Muscle of back (tissue), 13 donors: ENCODE measurements at places on chromosomes 5 and 9.

GRCh38 chr5:168360521-168361285, 69.3 kb downstream of the WWC1 start:
- DNase-seq: no peak

DNA sequence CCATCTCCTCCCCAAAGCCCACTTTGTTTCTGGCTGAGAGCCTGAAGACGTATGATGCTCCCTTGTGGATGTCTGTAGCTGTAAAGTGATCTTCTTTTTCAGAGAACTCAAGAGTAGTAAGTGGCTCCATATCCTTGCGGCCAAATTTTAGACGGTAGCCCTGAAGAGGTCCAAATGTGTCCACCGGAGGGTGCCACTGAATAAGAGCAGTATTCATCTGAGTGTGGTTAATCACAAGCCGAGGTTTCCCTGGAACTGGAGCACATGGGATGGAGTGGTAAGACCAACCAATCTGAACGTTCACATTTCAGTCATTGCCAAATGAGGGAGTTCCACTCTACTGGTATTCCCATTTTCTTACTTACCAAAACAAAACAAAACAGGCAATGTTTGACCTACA, 686.5 kb upstream of the DMAC1 start:
- DNase-seq: no peak

DNA sequence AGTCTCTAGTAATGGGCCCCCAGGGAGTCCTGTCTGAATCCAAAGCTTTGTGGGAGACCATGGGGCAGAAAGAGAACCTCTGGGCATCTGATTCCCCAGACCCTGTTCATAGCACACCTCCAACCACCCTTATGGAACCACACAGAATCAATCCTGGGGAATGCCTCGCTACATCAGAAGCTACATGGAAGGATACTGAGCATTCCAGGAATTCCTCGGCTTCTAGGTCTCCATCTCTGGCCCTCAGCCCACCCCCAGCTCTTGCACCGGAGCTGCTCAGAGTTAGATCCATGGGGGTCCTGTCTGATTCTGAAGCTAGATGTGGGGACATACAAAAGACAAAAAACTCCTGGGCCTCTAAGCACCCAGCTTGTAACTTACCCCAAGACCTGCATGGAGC, 28.4 kb downstream of the VCP start:
- DNase-seq: no peak

GRCh38 chr9:76677481-76678055, 86.7 kb upstream of the PCA3 start:
- DNase-seq: peak; percentile 45

GRCh38 chr5:124901081-124901480, 154.6 kb upstream of the ZNF608 start:
- DNase-seq: no peak

GRCh38 chr9:17624571-17624970, 45.7 kb downstream of the SH3GL2 start:
- DNase-seq: no peak

DNA sequence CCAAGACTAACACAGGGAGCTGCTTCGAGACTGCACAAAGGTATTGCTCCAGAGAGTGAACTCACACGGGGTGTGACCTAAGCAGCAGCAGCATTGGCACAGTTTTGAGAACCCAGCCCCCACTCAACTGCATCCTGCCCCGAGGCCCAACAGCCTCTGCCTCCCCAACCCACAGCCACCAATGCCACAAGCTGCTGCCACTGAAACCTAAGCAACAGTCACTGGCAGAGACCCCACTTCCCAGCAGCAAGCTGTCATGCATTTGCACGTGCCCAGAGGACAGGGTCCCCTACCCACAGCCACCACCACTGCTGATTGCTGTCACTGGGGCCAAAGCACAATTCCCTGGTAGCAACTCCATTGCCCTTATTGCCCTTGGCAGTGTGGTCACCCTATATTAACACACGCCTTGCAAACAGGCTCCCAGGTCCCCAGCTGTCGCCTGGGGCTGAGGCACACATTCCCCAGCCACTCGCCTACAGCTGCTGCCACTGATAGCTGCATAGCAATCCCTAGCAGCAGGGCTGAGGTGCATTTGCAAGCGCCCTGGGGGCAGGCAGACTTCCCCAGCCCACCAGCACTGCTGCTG, 141.0 kb downstream of the AGTPBP1 start:
- DNase-seq: no peak

GRCh38 chr5:163915481-163915961, 410.1 kb downstream of the MAT2B start:
- DNase-seq: no peak

DNA sequence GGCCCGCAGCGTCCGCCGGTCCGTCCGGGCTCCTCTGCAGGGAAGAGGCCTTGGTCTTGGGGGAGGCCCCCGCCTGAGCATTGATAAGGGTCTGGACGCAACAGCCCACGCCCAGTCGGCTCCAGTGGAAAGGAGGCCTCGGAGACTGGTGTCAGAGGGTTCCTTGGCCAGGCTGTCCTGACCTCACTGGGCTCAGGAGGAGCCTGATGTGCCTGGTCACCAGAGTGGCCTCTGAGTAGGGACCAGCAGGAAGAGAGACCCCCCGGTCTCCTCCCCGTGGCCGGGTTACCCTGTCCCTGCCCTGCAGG, 13.2 kb downstream of the LMX1B start:
- DNase-seq: no peak

DNA sequence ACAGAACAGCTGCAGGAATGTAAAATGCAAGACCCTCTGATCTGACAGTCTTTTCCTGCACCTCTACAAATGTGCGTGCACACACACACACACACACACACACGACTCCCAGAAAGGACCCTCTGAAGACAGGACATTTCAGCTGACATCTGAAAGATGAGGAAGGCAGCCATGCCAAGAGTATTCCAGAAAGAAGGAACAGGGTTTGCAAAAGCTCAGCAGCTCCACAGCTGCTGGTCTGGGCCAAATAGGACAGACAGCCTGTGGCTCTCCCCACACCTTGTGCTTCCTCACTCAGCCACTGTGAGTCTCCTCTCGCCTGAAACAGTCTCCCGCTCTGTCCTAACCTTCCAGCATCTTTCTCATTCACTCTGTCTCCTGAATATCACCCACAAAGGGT, 189.0 kb downstream of the PALM2AKAP2 start:
- DNase-seq: peak; percentile 56

DNA sequence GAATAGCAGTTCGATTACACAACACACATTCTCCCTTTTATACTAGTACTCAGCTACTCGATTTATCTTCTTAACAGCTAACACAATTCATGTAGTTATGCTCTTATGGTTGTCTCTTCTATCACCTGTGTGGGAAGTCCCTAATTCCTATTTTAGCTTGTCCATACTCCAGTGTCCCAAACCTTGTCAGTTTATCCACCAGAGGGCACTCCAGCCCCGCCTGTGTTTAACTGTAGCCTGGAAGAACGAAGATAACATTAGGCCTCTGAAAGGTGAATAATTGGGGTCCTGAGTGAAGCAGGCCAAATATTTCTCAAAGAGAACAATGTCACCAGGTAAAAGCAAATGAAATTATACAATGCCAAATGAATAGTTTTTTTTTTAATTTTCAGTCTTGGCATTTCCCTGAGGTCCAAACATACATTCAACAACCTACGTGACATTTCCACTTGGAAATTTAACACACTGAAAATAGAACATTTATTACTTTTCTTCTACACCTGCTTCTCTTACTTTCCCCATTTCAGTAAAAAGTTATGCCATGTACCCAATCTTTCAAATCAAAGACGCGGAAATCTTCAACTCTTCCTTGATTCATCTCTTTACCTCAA, 560.7 kb downstream of the HTR1A start:
- DNase-seq: peak; percentile 12

DNA sequence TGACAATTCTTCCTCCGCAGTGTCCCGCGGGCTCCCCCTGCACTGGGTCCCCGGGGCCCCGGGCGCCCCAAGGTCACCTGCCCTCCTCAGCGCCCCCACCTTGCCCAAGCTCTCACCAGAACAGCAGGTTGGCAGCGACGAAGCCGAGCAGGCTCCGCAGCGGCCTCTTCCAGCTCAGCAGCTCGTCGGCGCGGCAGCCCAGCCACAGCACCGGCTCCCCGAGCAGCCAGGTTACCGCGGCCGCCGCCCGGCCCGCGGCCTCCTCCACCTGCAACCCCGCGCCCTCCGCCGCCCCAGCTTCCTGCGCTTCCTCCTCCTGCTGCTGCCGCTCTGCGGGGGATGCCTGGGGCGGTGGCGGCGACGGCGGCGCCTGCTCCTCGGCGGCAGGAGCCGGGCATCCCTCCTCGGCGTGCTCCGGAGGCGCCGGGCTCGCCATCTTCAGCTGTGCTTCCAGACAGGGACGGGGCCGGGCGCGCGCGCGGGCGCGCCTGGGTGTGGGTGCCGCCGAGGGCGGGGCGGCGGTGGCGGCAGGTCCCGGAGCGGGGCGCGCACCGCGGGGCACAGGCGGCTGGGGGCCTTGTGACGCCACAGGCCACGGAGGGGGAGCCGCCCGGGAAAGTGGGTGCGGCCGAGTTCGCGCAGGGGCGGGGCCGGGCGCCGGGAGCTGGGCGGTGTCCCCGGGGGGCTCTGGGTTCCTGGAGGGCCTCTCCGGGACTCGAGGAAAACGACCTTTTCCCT, at the start of gene RETREG1:
Gene RETREG1, minus strand, starts transcription at position 462 of the 738 bp plus-strand sequence. Its CDS starts 26 bp downstream, at position 436.
- DNase-seq: peak; percentile 15

GRCh38 chr9:79572608-79573411, 1.0 kb downstream of the TLE4 start:
- peak; percentile 59 for DNase-seq

DNA sequence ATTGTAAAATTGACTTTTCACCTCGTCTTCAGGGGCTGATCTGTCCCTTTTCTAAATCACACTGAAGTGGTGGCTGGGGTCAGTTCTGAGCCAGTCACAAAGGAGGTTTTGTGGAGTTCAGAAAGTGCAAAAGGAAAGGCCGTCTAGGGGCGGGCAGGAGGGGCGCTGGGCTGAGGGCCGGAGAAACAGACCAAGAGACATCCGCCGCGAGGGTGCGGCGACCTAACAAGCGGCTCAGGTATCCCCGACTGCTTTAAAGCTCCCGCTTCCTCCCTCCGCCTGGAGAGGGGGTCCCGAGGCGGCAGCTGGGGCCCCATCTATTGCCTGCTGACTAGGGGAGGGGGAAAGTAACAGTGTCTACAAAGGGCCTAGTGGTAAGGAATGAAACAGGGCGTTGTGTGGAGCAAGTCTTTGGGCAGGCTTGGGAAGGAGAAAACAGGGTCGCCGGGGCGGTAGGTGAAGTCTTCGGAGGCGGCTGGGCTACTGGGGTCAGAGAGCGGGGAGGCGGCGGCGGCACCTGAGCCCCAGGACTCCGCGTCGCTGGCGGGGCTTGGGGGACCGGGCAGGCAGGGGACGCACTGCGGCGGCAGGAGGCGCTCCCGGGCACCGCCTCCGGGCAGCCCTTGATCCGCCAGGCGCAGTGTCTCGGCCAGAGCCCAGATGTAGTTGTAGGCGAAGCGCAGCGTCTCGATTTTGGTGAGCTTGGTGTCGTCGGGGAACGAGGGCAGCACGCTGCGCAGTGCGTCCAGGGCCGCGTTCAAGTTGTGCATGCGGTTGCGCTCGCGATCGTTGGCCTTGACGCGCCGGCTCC, 950 bp downstream of the NEUROG1 start:
- DNase-seq: no peak

DNA sequence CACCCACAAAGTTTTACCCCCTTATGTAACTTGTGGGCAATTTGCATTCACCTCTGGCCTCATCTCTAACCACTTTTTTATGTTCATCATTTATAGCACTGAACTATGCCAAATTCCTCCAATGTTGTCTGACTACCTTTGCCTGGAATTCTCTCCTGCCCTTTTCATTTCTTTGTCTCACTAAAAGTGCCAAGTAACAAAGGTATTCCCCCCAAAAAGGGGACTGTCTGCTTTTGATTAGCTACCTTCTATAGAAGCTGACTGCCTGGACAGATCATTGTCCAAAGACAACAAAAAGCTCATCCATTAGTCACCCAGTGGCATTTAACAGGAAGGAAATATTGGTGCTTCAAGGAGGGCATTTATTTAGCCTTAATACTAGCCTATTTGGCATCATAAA, 189.9 kb upstream of the VCAN start:
- DNase-seq: no peak

- DNase-seq: no peak
Observed at GRCh38 chr5:135153661-135154060, 119.6 kb upstream of the PITX1 start.

DNA sequence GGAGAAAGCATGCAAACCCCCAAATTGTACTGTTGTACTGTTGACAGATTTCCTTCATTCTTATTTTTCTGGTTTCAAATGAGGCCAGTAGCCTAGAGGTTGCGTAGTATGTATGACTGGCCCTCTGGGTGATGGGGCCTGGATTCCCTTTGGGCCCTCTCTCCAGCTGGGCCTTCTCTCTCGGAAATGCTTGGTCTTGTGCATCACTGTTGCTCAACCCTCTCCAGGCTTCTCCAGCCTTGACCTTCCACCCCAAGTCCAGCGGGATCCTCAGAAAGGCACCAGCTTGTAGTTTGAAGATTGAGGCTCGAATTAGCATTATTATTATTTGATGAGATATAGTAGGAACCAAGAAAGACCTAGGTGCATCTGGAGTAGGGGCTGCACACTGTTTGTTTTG, 87.0 kb downstream of the ANGPTL2 start:
- DNase-seq: no peak

- no peak for DNase-seq
Observed at GRCh38 chr5:96227957-96228356, 205.1 kb downstream of the PCSK1 start.

GRCh38 chr5:174119468-174119881, 74.0 kb downstream of the NSG2 start:
- DNase-seq: peak; percentile 32

GRCh38 chr9:69058101-69058500, 22.5 kb downstream of the FXN start:
- no peak for DNase-seq

- DNase-seq: no peak
Observed at GRCh38 chr9:88628114-88628513, 93.1 kb downstream of the NXNL2 start.

- DNase-seq: no peak
Observed at GRCh38 chr9:130963337-130963908, 24.4 kb upstream of the FIBCD1 start.

DNA sequence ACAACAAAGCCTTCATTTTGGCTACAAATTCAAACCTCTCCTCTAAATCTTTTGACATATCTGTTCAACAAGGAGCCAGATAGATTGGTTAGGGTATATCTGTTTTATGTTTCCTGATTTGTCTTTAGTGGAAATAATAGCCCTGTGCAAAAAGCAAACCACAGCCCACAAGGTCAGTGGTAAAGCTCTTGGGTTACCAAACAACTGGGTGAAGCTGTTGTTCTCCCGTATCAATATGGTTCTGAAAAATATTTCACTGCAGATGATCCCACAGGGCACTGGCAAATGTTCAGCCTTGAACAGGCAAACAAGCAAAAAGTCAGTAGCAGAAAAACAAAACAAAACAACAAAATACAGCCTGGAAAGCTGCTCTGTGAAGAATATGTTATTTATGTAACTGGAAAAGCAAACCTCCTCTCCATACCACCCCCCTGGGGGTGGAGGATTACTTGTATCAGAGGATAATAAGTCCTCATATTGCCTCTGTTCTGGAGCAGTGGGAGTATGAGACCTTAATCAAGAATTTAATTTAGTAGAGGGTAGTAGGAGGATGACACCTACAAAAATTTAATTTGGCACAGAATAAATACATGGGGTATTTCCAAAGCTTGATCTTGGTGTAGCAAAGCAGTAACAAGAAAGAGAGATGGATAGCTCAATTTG, 20.8 kb upstream of the PTBP3 start:
- no peak for DNase-seq
